ENCODE measurements at places on chromosomes 5 and 9.

DNA sequence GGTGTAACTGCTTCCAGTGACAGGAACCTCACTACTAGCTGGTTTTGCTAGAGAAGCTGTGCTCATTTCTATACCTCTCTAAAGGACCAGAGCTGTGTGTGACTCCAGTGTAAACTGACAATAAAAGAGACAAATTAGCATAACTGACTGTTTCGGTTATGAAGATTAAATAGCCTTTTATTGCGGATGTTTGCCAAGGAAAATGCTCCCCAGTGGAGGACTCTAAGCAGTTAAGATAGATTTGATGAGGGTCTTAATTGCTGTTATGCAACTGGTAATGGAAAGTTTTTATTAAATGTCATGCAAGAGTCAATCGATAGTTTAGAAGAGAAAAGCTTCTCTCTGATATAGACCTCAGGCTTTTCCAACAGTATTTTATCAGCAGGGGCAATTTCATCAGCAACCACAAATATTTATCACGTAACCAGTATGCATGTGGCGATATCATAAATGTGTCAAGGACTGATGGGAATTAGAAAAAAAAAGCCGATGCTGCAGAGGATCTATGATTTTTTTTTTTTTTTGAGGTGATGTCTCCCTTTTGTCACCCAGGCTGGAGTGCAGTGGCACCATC is 275.2 kb upstream of the DMAC1 start:
- DNase-seq, result no peak

DNA sequence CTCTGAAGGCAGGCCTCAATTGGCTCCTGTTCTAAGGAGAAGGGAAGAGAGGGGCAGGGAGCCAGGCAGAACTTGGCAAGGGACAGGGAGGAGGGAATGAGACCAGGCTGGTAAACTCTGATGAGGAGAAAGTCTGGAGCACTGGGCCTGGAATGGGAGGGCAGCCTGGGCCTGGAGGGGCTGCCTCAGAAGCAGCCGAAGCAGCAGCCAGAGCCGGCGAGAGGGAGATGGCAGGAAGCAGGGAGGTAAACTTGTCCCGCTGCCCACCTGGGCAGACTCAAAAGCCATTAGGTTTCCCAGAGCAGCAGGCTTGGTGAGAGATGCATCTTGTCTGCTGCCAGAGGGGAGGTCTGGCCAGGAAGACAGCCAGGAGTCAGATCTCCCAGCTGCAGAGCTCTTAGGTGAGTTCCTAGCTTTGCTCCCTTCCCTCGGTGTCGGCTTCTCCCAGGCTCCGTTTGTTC is 37.0 kb upstream of the CRB2 start:
- no peak for DNase-seq

- DNase-seq, result no peak
These were observed 284.5 kb downstream of the SH3GL2 start for GRCh38 chr9:17863213-17863883.

DNA sequence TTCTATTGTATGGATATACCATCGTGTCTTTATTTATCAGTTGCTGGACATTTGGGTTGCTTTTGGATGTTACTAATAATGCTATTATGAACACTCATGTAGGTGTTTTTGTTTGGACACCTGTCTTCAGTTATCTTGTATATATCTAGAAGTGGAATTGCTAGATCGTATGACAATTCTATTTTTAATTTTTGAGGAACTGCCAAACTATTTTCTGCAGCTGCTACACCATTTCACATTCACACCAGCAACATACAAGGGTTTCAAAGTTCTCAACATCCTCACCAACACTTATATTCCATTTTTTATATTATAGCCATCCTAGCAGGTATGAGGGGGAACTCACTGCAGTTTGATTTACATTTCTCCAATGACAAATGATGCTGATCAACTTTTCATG is 324.6 kb downstream of the CAAP1 start:
- no peak for DNase-seq

GRCh38 chr5:142685418-142686209 is at the start of gene FGF1:
Gene FGF1 (minus strand): TSS chr5:142686090. CDS start chr5:142614127, 71,963 bp downstream.
- no peak for DNase-seq

DNA sequence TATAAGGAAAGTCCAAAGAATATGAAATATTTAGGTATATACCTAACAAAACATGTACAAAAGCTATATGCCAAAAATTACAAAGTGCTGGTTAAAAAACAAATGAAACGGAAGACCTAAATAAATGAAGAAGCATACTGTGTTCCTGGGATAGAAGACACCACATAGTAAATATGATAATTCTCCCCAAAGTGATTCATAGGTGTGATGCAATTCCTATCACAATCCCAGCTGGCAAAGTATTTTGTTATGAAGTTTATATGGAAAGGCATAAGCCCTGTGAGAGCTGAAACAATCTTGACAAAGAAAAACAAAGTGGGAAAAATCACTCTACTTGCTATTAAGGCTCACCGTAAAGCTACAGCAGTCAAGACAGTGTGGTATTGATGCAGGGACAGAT is 2.6 kb upstream of the SMIM23 start:
- DNase-seq, result no peak

GRCh38 chr9:133351908-133352634 is 4.1 kb downstream of the RPL7A start:
- DNase-seq, result no peak

GRCh38 chr5:6590581-6590980 is 42.3 kb downstream of the NSUN2 start:
- no peak for DNase-seq

GRCh38 chr9:4684820-4685219 is 5.5 kb downstream of the CDC37L1 start:
- DNase-seq, result no peak

DNA sequence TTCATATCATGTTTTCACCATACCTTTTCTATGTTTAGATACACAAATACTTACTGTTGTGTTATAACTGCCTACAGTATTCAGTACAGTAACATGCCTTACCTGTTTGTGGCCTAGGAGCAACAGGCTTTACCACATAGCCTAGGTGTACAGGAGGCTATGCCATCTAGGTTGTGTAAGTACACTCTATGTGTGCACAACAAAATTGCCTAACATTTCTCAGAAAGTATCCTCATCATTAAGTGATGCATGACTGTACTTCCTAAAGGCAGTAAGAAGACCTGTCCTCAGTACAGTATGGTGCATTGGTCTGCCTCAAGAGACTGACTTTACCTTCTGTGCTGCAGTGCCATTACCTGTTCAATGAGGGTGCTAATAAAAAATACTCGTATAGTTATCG is 7.9 kb downstream of the TXN start:
- no peak for DNase-seq

GRCh38 chr9:131585375-131585774 is 40.1 kb downstream of the PRRT1B start:
- no peak for DNase-seq

DNA sequence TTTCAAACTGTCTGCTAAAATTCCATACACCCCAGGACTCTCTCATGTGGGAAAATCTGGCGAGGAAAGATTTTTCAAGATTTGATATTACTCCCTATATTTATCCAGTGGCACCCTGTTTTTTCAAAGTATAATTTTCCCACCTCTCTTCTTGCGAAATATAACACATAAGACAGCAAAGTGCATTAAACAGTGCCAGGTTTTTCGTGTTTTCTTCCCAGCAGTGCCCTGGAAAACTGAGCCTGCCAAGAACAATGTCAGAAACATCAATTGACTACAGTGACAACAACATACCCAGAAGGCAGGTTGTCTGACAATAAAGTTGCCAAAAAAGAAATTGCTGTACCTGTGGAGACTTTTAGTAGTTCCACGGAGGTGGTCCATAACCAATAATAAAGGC is 545.0 kb upstream of the ZNF608 start:
- DNase-seq, result no peak
